ENCODE measurements at places on chromosomes 1 and 21.

DNA sequence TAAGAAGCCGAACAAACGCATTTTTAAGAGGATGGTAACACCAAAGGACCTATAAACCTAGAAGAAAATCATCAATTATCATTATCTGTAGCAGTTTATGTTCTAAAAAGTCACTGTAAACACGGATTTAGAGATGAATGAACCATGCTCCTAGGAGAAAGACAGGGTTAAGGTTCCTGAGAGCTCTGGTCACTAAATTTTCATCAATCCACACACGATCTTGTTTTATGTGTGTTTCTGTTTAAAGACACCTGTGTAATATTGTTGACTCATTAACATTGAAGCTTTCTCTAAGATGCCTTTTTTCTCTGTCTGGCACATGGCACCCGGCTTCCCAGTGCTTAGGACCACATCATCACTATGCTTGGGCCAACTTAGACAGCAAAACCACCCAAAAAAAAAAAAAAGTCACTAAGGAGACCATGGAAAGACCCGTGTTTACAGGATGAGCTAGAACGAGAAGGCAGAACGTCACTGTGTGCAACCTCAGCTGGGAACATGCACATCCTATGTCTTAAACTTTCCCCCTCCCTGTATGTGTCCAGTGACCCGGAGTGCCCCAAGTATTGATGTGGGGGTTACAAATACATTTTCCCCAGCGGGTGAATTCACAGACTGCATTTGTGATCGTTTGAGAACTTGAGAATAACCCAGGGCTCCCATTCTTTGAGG is 55.8 kb upstream of the PDE9A start:
- no peak for DNase-seq

GRCh38 chr1:3541936-3542335 is 69.4 kb downstream of the MEGF6 start:
- no peak for DNase-seq

- no peak for DNase-seq
Measured at GRCh38 chr1:159866905-159867663, 4.6 kb upstream of the VSIG8 start.

DNA sequence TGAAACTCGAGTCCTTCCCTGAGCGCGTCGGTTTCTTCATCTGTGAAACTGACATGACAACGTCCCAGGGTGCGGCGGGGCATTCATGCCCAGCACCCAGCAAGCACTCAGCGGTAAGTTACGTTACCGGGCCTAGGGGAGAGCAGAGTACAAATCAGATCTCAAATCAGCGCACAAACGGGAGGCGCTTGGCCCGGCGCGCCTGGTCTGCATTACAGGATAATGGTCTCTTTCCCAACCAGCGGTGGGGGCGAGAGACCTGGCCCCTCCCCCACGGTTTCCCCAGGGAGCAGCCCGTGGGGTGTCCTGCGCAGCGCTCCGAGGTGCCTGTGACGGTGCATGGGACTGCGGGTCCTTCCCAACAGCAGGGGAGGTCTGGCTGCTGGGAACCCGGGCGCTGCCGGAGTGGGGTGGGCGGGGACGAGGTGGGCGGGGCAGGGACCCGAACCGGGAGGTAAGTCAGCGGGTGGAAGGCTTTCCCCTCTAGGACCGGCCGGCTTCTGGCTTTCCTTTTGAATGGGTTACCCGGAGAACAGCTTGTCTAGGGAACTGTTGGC is 1.0 kb downstream of the TMEM51 start:
- DNase-seq, result peak; percentile 54

DNA sequence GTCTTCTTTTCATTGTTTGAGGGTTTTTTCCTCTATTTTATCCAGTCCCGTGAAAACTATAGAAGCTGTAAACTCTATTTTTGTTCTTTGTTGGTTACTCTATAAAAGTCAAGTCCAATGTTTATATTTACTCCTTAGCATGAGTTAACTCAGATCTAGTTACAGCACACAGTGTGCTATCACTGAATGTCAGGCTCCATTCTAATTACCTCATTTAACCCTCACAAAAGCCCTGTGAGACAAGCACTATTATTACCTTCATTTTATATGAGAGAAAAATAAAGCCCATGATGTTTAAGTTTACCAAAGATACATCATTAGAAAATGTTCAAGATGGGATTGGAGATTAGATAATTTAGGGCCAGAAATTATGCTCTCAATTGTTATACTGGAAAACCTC is 251.4 kb upstream of the SNX7 start:
- no peak for DNase-seq

DNA sequence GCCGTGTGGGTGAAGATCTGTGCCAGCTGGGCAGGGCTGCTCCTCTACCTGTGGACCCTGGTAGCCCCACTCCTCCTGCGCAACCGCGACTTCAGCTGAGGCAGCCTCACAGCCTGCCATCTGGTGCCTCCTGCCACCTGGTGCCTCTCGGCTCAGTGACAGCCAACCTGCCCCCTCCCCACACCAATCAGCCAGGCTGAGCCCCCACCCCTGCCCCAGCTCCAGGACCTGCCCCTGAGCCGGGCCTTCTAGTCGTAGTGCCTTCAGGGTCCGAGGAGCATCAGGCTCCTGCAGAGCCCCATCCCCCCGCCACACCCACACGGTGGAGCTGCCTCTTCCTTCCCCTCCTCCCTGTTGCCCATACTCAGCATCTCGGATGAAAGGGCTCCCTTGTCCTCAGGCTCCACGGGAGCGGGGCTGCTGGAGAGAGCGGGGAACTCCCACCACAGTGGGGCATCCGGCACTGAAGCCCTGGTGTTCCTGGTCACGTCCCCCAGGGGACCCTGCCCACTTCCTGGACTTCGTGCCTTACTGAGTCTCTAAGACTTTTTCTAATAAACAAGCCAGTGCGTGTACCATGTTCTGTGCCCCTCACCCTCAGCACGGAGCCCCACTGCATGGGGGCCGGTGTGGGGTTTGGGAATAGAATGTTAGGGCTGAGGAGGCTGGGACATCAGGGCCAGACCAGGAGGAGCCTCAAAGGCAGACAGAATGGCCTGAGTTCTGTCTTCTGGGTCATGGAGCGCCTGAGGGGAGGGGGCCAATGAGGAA is 21.3 kb downstream of the SERINC2 start:
- DNase-seq, result no peak

- no peak for DNase-seq
Measured at GRCh38 chr1:92481971-92482664, 4.6 kb downstream of the GFI1 start.

DNA sequence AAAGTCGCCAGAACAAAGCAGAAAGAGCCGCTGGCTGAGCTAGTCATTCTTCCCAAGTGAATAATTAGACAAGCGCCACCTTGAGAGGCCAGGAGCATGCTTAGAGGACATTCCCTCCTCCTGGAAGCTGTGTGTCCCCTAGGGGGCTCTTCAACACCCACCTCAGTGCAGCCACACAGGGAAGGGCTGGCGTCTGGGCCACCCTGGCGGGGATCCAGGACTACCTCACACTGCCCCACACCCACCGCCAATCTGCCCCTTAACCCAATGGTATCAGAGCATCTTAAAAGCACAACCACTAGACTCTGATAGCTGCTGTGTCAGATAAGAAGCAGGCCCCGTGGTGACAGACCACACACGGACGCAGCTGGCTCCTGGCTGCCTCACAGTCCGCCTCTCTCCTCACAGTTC is 24.9 kb downstream of the SETD4 start:
- peak; percentile 38 for DNase-seq

DNA sequence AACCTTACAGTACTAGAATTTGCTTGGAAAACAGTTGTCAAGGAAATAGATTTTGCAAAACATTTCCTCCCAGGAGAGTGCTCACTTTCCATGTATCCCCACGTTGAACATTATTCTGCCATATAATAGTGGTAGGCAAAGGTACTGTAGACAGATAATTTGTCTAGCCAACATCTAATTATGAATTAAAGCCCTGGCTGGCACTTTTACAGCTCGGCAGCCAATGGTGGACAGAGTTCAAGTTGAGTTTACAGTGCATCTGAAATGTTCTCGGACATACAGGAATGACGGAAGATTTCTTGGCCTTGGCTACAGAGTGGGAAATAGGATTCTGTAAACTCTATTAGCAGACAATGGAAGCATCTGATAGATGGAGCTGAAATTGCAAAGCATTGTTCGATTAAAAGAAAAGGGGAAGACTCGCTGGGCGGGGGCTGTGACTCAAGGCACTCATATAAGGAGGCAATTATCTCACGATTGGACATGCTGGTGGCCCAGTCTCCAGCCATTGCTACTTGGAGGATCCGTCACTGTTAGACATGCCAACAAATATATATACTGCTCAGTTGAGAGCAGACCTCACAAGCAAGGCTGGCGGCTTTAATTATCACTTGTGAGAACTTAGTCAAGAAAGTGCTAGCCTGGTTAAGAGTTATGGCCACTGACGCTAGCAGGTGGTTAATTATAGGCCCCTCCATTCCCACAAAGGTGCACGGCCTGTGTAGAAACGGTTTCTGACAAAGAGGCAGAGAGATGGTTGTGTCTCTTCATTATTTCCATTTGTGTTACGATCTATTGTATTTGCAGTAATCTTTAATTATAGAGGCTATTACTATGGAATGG is 48.0 kb downstream of the MAN1C1 start:
- no peak for DNase-seq

DNA sequence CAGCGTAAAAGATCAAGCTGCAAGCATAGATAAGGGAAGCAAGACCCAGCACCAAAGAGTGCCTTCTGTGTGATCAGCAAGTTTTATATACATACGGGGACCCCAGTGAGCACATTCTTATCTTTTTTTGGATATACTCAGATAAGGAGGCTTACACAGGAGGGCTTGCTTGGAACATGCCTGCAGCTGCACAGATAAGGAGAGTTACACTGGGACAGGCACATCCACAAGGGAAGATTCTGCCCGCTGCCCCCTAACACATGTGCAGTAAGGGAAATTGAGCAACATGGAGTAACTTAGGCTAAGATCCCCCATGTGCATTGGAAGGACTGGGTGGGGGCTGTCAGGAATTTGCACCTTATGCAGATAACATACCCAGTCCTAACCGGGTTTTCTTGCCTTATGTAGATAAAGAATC is 1334.8 kb downstream of the MRPL39 start:
- DNase-seq, result peak; percentile 85

- no peak for DNase-seq
Measured at GRCh38 chr1:87953121-87953520, 624.4 kb downstream of the LMO4 start.

GRCh38 chr21:43355266-43355924 is 71.5 kb downstream of the SIK1 start:
- no peak for DNase-seq

DNA sequence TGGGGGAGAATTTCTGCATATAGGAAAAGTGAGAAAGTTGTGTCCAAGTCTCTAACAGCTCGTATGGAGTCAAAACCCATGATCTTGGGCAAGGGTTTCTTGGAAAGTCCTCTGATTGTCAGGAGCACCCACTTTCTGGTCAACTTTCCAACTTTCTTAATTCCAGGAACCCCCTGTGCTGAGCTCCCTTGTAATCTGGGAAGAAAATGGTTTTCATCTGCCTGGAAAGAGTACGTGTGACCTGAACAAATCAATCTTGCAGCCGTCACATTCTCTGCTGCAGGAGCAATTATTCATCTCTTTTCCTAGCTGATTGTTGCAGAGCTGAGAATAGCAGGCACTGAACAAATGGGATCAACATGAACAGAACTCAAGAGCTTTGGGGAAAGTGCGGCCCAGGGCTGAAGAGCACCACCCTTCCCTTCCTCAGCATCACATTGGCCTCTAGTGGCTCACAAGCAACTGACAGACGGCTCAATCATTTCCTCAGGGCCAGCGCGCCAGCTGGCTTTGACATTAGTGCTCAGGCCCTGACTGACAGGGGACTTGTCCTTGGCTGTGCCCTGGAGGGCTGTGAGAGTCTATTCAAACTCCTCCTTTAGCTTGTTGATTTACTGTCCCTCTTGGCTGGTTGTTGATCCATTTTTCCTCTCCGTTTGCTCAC is 295.2 kb downstream of the HLX start:
- peak; percentile 17 for DNase-seq

GRCh38 chr1:226287587-226287986 is 21.4 kb downstream of the LIN9 start:
- no peak for DNase-seq

- DNase-seq, result no peak
Measured at GRCh38 chr1:186456729-186457255, 4.1 kb downstream of the PDC start.

GRCh38 chr1:79575424-79575823 is 568.9 kb upstream of the ADGRL4 start:
- DNase-seq, result no peak

DNA sequence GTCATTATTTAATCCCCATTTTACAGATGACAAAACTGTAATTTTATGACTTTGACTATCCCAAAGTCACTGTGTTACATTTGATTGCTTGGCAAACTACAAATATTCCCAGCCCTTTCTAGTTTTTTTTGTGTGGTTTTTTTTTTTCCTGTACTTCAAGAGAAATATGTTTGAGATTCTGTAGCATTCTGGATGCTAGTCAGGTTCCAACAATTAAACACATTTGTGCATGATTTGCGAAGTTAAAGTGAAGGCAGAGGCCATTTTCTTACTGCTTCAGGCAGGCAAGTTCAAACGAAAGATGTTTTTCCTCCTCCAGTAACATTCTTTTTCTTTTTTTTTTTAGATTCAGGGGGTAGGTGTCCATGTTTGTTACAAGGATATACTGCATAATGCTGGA is 107.9 kb upstream of the SERTAD4 start:
- DNase-seq, result no peak

DNA sequence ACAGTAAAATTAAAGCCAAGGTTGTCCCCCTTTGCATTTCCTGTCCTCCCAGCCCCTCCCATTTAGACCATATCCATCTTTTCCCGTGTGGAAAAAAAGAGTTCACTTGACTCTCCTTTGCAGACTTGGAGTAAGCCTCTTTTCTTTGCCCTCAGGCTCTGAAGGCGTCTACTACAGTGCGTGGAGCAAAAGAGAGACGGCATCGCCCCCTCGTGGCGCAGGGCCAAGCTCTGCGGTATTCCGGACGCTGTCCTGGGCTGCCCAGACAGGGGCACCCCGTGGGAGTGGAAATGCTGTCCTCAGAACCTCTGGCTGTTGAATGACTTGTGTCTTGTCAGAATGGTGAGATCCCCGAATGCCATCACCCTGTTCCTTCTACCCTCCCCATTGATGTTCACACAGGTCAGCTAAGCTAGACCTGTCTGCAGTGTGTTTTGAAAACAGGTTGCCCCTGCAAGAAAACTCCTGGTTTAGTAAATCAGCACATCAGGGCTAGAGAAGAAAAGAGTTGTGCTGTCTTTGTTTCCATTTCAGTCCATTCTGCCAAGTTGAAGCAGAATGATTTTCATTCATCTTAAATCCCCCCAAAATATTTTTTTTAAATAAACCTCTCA is 12.3 kb upstream of the GJA8 start:
- peak; percentile 73 for DNase-seq

Measured in K562 (cell line).